ENCODE measurements at places on chromosomes 1 and 21. TPM values are rescaled to one million over a fixed set of nuclear protein-coding genes. Genes with fewer than 3 reads are reported as not detected.

GRCh38 chr1:32411261-32411660, 17.0 kb upstream of the BSDC1 start:
- no peak for DNase-seq
- peaks cover 4% of the 10 kb centered on the region for H3K36me3 ChIP-seq
- H3K4me1 ChIP-seq: no peaks in the 10 kb centered on the region
- H3K4me3 ChIP-seq: no peak overlapping the region

DNA sequence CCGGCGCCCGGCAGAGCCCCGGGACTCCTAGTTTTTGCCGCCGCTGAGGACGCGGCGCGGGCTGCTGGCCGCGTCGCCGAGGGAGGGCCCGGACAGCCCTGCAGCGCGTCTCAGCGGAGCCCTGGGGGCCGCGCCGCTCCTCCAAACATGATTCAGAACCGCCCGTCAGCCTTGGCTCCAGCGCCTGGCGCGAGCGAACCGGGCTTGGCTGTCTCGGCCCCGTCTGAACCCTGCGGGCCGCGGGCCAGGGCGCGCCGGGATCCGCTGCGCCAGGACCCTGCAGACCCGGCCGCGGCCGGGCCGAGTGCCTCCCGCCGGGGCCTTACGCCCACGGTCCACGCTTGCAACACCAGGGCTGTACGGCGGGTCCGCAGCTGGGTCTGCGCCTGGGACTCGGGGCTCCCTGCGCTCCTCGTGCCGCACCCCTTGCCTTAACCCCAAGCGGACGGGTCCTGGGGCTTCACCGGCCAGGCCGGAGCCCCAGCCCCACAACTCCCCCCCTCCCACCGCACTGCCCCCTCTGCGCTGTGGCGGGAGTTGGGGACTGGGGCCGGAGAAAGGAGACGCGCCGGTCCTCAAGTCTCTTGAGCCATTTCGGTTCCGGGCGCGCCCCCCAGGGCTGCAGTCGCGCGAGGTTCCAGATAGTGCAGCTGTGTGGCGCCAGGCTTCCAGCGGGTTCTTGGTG, 48.4 kb upstream of the CD34 start:
- H3K36me3 ChIP-seq: no peaks in the 10 kb centered on the region

DNA sequence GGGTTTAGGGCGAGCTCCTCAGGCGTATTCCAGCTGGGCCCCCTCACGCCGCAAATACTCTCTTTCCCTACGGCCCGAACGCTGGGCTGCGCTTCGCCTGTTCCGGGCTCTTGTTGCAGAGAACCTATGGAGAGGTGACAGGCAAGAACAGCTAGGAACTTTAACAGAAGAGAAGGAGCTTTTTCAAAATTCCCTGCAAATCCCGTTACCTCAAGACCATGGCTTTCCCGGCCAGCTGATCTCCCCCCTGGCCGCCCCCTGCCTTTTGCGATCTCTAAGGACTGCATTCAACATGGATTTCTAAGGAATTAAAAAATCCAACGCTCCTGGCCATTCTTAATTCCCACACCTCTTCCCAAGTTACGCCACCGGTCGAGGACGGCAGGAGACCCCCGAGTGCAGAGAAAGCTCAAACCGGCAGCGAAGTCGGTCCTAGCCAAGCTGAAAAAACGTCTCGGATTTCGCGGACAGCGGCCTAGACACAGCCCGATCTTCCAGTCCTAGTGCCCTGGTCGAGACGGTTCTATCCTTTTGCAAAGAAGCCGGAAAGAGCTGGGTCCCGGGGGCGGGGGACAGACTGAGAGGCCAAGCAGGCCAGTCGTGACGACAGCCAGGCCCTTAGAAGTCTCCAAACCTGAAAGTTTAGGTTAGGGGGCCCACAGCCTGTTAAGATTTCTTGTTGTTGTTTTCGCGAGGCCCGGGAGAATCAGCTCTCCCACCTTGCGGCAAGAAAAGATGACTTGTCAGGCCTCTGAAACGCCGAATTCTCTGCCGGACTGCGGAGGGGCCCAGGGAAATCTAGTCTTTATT, 1.1 kb upstream of the TBX15 start:
- peaks cover 72% of the 10 kb centered on the region for H3K4me1 ChIP-seq
- H3K27ac ChIP-seq: no peak overlapping the region
- H3K4me3 ChIP-seq: peak overlapping the region; percentile 59
- peaks cover 100% of the 10 kb centered on the region for H3K27me3 ChIP-seq
- H3K36me3 ChIP-seq: no peaks in the 10 kb centered on the region
- DNase-seq: peak; percentile 79

- no peak overlapping the region for H3K27ac ChIP-seq
- H3K27me3 ChIP-seq: no peaks in the 10 kb centered on the region
- no peaks in the 10 kb centered on the region for H3K36me3 ChIP-seq
- H3K4me3 ChIP-seq: no peak overlapping the region
These were observed 16.8 kb upstream of the INTS3 start for GRCh38 chr1:153711026-153711425.

DNA sequence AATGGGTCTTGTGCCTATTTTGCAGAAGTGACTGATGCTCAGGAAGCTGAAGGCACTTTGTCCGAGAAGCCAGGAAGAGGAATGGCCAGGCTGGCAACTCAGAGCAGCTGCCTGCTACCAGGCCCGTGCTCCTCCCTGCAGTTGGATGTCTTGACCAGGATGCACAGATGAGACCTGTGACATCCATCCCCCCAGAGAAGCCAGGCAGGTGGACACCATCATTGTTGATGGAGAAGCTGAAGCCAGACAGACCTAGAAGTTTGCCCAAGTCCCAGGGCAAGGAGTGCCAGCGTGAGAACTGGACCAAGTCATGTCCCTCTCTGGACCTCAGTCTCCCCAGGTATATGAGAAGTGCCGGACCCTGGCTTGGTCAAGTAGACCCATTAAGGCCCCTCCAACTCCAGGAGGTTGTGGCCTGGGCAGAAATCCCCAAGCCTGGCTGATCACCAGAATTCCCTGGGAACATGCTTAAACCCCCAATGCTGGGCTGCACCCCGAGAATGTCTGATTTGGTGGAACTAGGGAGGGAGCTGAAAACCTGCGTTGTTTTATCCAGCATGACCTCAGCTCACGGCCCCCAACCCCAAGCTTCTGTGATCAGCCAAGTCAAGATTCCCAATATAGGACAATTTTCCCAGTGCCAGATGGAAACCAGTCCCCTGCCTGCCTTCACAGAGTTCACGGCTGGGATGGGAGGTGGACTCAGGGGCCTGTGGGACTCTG, 82.4 kb downstream of the CAMK2N1 start:
- H3K36me3 ChIP-seq: no peaks in the 10 kb centered on the region
- peaks cover 98% of the 10 kb centered on the region for H3K27me3 ChIP-seq
- no peak overlapping the region for H3K4me3 ChIP-seq
- DNase-seq: no peak
- H3K4me1 ChIP-seq: peaks cover 6% of the 10 kb centered on the region

DNA sequence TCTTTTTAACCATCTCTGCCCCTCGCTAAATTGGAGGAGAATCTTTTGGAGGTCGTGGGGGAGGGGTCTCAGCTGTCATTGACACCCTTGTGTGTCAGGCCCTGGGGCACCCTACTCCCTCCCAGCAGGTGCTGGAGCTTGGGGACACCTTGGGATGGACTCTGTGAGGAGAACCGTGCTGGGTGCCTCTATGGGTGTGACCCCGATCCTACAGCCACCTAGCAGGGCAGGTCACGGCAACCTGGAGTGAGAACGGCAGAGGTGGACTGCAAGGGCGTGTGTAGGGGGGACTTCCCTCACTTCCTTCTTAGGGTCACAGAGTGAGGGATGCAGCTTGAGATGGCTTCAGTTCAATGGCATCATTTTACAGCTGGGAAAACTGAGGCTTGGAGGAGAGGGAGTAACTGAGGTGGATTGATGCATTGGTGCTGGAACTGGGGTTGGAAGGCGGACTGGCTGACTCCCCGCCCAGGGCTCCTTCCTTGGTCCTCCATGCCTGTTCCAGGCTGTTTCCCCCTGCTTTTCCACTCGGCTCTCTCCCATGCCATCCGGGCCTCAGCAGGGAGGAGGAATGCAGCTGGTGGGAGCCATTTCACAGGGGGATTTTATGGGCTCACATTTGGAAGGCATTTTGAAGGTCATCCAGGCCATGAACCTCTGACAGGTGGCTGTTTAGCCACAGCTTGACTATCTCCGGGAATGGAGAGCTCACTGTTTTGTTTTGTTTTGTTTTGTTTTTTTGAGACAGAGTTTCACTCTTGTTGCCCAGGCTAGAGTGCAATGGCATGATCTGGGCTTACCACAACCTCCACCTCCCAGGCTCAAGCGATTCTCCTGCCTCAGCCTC, 18.8 kb upstream of the ARHGEF10L start:
- H3K27me3 ChIP-seq: no peaks in the 10 kb centered on the region
- peaks cover 37% of the 10 kb centered on the region for H3K4me1 ChIP-seq
- no peak for DNase-seq
- H3K4me3 ChIP-seq: no peak overlapping the region

DNA sequence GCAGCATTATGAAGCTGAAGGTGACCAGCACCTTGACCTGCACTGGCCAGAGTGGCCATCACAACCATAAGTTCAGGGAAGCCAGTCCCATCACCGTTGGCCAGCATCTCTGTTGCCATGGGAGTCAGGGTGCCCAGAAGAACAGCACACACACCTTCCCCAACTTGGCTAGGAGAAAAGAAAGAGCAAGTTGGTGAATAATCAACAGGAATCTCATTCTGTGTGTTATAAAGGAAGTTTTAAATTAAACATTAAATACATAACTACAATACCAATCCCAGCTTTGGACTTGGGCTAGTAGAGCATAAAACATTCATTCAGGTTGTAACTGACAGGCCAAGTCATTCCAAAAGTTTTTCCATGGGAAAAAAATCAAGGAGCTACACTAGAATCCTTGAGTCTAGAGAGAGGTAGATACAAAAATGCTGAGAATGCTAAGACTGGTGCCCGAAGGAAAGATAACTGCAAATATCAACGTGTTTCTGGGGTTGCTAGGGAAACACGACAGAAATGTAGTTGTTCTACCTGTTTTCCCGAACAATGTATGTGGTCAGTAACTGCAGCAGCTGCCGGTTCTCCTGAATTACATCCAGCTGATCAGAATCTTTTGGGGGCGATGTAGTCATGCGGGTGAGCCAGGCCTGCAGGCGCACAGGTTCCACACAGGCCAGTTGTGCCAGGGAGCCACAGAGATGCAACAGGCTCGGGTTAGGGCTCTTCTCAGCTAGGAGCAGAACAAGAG, 45.6 kb downstream of the UBR4 start:
- H3K27me3 ChIP-seq: no peaks in the 10 kb centered on the region
- no peak overlapping the region for H3K27ac ChIP-seq
- DNase-seq: no peak
- H3K4me1 ChIP-seq: no peaks in the 10 kb centered on the region
- H3K36me3 ChIP-seq: peaks cover 96% of the 10 kb centered on the region

The TDRD10 gene
- 0.29 TPM for polyA plus RNA-seq

GRCh38 chr1:160046494-160047110, 14.8 kb upstream of the PIGM start:
- peak overlapping the region; percentile 28 for H3K4me3 ChIP-seq
- no peak overlapping the region for H3K27ac ChIP-seq
- peaks cover 29% of the 10 kb centered on the region for H3K4me1 ChIP-seq
- DNase-seq: peak; percentile 84
- H3K27me3 ChIP-seq: peaks cover 8% of the 10 kb centered on the region

The SPATA1 gene
- polyA plus RNA-seq: 2.8 TPM

- no peak overlapping the region for H3K4me3 ChIP-seq
- no peaks in the 10 kb centered on the region for H3K36me3 ChIP-seq
- DNase-seq: no peak
- H3K27ac ChIP-seq: no peak overlapping the region
- peaks cover 25% of the 10 kb centered on the region for H3K27me3 ChIP-seq
These were observed 3.7 kb upstream of the QSOX1 start for GRCh38 chr1:180150982-180151381.

Measured in GM23338 (cell line).